Glomerular endothelial cell (primary cell): ENCODE measurements at places on chromosomes 11 and 22. TPM values are rescaled to one million over a fixed set of nuclear protein-coding genes. Genes with fewer than 3 reads are reported as not detected.

- DNase-seq, result peak; percentile 10
Observed at GRCh38 chr11:116276051-116277044, 496.4 kb downstream of the BUD13 start.

GRCh38 chr22:36772451-36772850 is 3.5 kb downstream of the IFT27 start:
- no peak for DNase-seq

GRCh38 chr11:102316346-102316904 is 859 bp upstream of the BIRC3 start:
- DNase-seq, result no peak

DNA sequence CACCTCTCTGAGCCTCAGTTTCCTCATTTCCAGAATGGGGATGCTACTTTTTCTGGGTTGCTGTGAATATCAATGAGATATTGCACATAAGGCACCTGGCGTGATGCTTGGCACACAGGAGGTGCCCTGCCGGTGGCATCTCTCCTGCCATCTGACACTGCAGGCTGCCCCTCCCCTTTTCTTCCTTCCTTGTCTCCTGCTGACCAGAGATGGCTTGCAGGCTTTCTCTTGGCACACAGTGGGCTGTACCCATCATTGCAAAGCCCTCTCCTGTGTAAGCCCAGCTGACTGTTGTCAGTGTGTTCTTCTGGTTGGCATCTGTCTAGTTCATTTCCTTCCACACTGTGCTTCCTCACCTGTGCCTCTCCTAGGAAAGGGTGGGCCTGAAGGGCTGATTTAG is 91.7 kb downstream of the MYO18B start:
- DNase-seq, result no peak

DNA sequence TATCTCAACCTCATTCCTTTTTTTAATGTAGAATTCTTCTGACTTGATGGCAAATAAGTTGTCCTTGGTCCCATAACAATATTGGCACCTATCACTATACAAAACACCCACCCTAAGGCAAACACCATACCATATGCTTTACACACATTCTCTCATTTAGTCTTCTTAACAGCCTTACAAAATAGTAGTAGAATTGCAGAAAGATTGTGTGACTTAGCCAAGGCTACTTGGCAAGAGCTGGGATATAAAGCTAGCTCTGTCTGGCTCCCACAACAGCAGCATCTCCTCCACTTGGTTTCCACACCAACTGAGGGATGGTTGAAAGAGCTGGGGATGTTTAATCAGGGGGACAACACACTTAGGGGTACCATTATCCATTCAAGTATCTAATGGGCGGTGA is 9.8 kb upstream of the ZDHHC13 start:
- DNase-seq, result no peak

The PARVG gene
- not detected in 2 replicates for total RNA-seq

The TMEM86A gene
- total RNA-seq, result 2.3 and 2.9 TPM in 2 replicates
